ENCODE measurements at places on chromosomes 13 and 19.

DNA sequence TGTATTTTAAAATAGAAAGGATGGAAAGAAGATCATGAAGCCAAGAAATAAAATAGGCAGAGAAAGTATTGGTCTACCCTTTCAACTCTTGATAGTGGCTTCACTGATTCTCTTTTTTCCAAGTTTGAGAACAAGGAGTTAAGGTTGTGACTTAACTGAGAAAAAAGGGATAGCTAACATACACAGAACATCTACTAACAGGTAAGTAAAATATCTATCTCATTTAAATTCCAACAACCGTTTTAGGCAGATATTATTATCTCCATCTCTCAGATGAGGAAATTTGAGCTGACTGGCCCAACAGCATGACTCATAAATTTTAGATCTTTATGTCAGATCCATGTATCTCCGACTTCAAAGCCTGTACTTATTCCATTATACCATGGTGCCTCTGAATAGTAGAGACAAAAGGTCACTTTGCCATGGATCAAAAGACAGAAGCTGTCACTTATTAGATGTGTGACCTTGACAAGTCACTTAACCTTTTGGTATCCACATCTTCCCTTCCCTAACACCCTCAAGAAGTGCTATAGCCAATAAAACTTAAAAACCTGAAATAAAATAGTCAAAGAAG, 152.1 kb downstream of the DACH1 start:
- no peak for DNase-seq

DNA sequence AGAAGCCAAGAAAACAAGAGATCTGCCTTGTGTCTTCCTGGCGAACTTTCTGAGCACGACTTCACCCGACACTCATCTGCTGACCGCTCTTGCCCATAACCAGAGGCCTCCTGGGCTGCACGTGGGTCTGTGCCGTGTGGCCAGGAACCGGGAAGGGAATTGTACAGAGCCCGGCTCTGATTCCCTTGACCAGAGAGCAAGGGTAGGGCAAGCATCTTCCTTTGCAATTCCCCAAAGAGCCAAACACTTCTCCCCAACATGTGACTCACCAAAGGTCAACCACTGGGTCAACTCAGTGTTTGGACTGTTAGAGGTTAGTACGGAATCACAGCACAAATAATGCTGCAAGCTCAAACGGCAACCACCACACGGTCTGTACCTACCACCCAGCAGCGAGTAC, 48.9 kb downstream of the KLF2 start:
- DNase-seq: no peak

DNA sequence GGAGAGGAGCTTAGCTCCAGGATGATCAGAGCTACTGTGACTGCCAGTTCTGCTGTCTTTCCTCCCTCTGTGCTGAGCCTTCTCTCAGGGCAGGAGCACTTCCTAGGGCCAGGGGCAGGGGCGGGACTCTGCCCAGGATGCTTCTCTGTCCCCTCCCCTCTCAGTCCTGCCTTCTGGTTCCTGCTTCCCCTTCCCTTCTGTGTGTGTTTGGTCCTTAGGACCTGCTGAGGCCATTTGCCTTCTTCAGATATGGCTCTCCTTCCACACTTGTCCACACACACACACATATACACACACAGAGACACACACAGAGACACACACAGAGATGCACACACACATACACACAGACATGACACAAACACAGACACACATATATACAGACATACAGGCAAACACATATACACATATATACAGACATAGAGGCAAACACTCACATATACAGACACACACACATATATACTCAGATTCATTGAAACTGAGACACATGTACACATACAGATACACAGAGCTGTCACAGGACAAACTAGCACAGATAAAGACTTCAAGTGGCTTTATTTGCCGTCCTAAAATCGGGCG, 22.0 kb upstream of the CD177 start:
- no peak for DNase-seq

DNA sequence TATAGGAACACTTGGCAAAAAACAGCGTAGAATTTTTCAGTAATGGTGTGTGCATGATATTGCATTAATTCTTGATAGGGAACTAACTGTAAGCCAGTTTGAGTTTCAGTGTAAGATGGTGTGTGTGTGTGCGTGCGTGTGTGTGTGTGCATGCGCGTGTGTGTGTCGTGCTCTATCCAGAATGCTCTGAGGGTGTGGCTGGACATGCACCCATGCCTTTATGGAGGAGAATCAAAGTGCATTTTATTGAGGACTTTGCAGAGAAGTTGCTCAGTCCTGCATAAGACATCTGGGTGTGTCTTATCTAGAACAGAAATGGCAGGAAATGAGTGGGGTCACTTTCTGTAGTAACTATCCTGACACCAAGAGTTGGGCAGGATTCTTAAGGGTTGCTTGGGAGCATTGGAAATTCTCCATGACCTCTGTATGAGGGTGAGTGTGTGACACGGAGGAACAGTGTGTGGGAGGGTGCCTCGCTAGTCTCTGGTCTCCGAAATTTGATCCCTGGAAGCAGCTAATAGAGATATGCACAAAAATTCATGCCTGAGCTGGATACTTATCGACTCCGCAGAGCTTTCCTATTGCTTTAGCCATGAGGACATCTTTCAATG, 252.2 kb downstream of the TSHZ3 start:
- no peak for DNase-seq
